ENCODE measurements at places on chromosomes 1 and 21.

DNA sequence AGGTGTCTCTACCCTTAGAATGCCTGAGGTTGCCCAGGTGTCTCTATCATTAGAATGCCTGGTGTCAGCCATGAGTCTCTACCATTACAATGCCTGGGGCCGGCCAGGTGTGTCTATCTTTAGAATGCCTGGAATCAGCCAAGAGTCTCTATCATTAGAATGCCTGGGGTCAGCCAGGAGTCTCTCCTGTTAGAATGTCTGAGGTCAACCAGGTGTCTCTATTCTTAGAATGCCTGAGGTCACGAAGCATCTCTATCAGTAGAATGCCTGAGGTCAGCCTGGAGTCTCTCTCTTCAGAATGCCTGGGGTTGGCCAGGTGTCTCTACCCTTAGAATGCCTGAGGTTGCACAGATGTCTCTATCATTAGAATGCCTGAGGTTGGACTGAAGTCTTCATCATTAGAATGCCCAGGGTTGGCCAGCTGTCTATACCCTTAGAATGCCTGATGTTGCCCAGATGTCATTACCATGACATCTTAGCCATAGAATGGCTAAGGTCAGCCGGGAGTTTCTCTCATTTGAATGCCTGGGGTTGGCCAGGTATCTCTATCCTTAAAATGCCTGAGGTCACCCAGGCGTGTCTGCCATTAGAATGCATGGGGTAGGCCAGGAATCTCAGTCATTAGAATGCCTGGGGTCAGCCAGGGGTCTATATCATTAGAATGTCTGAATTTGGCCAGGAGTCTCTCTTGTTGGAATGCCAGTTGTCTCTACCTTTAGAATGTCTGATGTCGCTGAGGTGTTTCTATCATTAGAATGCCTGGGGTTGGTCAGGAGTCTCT lies 44.0 kb downstream of the RNF187 start:
- DNase-seq, result no peak
- H3K27ac ChIP-seq, result no peak overlapping the region
- no peaks in the 10 kb centered on the region for H3K4me1 ChIP-seq
- H3K4me3 ChIP-seq, result no peak overlapping the region
- no peaks in the 10 kb centered on the region for H3K36me3 ChIP-seq

DNA sequence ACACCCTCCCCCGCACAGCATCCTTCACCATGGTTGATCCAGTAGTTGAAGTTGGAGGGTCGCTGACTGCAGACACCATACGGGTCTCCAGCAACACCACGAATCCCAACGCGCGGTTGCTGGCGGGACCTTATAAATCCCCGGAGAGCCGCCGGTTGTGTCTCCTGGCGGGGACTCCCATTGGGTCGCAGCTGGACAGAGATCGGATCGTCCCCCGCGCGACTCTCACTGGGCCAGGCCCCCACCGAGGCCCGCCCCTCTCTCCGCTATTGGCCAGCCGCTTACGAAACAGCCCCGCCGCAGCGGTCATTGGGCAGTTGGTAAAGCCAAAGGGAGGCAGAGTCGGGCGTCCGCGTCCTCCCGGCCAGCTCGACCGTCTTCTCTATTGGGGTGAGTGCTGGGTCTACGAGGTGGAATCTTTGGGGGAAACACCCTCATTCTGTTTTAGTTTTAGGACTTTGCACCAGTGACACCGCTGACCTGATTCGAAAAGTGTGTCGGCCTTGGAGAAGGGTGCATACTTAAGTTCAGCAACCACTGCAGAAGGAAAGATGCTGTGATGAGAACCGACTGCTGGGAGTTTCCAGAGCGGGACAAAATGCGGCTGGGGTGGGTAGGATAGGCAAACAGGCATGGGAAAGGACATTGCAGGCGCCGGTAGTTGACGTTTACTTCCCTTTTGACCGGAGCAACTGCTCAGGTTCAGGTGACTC lies 27.4 kb downstream of the RABIF start:
- H3K27me3 ChIP-seq, result peaks cover 64% of the 10 kb centered on the region
- peak overlapping the region; percentile 87 for H3K4me3 ChIP-seq
- peaks cover 21% of the 10 kb centered on the region for H3K4me1 ChIP-seq

- H3K36me3 ChIP-seq, result peaks cover 91% of the 10 kb centered on the region
- H3K27me3 ChIP-seq, result no peaks in the 10 kb centered on the region
- peak overlapping the region; percentile 56 for H3K27ac ChIP-seq
- H3K4me3 ChIP-seq, result peak overlapping the region; percentile 35
Measured at GRCh38 chr1:19123837-19124236, 86.2 kb downstream of the UBR4 start.

- peaks cover 4% of the 10 kb centered on the region for H3K4me1 ChIP-seq
- H3K4me3 ChIP-seq, result no peak overlapping the region
- H3K27me3 ChIP-seq, result no peaks in the 10 kb centered on the region
- H3K36me3 ChIP-seq, result peaks cover 6% of the 10 kb centered on the region
- no peak for DNase-seq
Measured at GRCh38 chr1:34847094-34847493, 12.5 kb downstream of the SMIM12 start.

DNA sequence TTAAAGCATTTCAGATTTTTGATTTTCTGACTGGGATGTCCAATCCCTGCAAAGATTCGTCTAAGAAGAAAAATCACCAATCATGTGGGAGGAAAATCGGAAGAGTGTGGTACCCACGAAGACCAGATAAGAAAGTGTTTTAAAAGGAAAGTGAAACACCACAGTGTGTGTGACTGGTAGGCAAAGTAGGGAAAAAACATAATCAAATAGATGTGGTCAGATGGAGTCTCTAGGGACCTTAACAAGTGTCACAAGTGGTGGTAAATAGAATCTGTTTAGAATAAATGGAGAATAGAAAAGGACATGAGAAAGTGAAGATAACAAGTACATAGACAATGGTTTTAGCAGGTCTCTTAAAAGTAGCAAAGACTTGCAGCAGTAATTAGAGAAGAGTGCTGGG lies 154.6 kb downstream of the SLC30A10 start:
- no peak overlapping the region for H3K27ac ChIP-seq
- no peak overlapping the region for H3K4me3 ChIP-seq
- DNase-seq, result no peak
- H3K36me3 ChIP-seq, result no peaks in the 10 kb centered on the region
